NCI-H1930 (cell line): ENCODE measurements at places on chromosomes 1 and 21.

DNA sequence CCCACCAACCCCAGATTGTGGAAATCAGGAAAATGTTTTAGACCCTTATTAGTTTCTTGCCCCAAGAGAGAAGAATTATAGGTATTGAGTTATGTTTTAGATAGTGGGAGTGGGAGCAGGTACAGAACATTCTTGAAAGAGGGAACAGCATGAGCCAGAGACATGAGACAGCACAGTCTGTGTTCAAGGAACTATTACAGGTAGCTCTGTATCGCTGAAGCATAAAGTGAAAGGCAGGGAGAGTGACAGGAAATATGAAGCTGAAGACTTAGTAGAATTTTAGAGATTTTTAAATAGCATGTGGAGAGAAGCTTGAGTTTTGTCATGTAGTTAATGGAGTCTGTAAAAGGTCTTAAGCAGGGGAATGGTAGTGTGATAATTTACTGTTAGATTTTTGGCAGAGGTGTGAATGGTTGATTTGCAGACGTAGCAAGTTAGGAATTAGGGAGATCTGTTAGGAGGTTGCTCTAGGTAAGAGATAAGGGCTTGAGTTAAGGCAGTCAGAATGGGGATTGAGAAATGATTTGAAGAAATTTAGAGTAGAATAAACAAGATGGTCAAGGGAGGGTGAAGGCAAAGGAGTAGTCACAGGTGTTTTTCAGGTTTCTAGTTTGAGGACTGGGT lies 11.6 kb downstream of the SUCO start:
- no peak for DNase-seq

GRCh38 chr1:208146650-208147049 lies 97.5 kb downstream of the PLXNA2 start:
- no peak for DNase-seq

GRCh38 chr21:40164905-40165772 lies 297.9 kb downstream of the PCP4 start:
- DNase-seq: no peak

DNA sequence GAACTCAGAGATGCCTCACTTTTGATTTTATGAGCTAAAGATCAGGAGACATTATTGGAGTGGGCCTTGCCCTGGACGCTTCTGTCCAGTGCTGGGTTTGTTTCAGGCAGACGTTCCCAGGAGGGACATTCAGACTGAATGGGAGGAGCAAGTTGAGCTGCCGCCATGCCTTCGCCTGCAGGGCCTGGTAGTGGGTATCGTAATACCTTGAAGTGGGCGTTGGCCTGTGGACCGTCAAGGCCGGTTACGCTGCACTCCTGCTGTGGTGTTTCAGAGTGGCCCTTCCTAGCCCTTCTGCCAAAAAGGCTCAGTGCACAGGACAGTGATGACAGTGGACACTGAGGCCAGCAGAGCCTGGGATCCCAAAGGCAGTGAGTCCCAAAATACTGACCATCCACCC lies 1.6 kb downstream of the FAM3B start:
- DNase-seq: no peak

DNA sequence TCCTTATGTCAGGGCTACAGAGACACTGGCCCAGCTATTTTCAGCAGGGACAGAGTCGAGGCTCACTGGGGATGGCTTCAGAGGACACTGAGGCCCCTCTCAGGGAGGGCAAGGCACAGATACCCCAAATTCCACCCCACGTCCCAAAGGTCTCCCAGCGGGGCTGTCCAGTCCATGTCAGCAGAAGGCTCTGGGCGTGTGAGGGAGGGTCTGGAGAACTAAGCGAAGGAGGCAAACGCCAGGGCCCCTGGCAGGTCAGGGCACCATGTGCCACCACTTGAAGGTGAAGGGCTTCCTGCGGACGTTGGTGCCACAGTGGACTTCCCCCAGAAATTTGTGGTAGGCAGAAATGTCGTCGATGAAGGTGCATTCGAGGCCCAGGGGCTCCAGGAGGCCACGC lies 15.0 kb upstream of the SDHB start:
- no peak for DNase-seq

DNA sequence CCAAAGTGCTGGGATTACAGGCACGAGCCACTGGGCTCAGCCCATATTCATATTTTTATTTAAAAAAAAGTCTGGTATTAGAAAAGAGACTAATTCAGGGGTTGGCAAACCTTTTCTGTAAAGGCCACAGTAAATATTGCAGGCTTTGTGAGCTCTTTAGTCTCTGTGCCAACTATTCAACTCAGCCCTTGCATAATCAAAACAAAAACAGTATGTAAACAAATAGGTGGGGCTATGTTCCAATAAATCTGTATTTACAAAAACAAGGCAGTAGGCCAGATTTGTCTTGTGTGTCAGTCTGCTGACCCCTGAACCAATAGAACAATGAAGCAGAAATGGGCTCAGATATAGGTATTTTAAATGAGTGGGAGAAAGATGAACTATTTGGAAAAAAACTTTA lies 49.3 kb downstream of the CDC42BPA start:
- no peak for DNase-seq

DNA sequence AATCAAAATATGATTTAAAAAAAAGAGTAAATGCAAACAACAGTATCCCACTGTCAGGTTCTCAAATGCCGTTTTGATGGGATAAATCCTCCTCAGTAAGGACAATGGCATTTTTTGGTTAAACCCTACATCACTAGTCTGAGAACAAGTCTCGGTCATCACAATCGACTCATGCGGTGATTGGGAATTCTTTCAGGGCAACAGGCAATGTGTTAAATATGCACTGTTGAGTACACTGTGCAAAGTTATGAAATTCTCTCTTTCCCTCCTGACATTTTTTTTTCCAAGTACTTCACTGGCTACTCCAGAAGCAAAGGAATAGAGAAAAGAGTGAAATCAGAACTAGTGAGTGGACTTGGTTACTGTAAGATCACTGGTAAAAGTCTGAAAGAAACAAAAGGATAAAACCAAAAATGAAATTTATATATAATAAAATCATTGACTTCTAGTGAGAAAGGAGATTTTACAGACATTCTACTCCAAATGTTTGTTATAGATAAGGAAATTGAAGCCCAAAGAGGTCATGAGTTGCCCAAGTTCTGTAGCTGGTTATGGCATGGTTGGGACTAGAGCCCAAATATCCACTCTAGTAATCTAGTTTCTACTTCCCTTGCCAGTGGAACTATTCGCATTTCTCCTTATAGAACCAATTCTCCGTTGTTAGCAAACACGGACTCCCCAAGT lies 111.3 kb downstream of the TGFBR3 start:
- DNase-seq: no peak

DNA sequence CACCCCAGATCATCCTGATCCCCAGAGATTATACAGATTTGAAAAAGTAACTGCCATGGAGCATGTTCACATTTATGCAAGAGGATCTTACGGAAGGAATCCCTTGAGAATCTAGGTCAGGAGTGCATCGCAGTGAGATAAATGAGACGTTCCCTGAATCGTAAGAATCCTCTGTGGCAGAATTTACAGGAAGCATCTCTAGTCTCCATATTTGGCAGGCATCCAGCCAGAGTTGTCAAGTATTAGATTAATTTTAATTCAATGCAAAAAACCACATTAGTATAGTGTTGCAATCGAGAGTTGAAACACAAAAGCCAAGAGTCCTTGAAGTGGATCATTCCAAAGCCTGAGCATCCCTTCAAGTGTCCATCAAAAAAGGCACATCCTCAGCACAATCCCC lies 100.8 kb downstream of the RRAGC start:
- no peak for DNase-seq

- DNase-seq: no peak
Measured at GRCh38 chr1:7967196-7967595, 5.7 kb downstream of the PARK7 start.

DNA sequence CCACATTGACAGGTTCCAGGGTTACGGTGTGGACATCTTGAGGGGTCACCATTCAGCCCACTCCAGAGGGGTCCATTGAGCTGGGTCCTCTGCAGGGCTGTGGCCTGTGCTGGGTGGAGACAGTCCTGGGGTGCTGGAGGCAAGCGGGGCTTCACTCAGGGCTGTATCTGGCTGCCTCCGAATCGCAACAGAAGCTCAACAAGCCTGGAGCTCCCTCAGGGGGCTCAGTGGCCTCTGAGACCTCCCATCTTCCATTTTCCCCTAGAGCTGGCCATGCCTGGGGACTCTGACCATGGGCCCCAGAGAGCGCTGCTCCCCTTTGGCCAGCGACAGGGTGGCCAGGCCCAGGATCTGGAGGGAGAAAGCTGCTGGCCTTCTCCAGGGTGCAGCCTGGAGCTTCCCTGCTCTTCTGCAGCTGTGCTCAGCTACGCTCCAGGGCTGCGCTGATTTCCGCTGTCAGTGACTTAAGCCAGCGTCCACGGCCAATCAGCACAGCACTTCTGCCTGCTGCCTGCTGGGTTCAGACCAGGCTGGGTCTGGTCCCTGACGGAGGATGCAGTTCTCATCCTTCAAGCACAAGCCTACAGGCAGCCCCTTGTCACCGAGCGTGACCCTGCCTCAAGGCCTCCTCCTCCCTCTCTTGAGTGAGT lies 45.0 kb upstream of the ADARB1 start:
- DNase-seq: no peak

GRCh38 chr21:43323244-43324005 lies 103.5 kb downstream of the SIK1 start:
- DNase-seq: no peak

DNA sequence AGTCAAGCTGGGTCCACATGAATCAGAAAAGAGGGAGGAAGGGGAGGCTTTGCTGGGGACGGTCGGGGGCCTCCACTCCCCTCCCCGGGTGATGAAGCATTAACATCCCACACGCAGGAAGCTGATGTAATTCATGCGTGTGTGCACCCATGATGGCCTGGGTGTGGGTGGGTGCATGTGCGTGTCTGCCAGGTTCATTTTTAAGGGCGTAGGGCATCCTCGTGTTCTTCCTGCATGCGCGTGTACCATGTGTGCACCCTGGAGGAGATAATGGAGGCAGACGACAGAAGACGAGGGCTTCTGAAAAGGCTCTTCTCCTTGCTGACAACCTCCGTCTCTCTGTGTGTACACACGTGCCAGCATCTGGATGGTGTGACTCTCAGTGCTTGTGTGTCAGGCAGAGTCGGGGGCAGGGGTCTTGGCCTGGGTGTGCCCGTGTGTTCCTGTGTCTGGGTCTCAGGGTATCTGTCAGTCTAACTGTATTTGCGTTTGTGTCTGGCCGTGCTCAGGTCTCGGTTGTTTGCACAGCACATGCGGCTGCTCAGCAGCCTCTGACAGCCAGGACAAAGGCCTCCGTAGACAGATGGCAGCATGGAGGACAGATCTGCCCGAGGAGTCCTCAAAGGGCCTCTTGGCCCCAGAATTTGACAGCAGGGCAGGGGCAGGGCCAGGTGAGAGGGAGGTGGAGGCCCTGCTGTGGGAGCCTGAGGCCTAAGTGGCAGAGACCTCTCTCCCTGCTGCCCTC lies 2.4 kb downstream of the RAP1GAP start:
- no peak for DNase-seq

DNA sequence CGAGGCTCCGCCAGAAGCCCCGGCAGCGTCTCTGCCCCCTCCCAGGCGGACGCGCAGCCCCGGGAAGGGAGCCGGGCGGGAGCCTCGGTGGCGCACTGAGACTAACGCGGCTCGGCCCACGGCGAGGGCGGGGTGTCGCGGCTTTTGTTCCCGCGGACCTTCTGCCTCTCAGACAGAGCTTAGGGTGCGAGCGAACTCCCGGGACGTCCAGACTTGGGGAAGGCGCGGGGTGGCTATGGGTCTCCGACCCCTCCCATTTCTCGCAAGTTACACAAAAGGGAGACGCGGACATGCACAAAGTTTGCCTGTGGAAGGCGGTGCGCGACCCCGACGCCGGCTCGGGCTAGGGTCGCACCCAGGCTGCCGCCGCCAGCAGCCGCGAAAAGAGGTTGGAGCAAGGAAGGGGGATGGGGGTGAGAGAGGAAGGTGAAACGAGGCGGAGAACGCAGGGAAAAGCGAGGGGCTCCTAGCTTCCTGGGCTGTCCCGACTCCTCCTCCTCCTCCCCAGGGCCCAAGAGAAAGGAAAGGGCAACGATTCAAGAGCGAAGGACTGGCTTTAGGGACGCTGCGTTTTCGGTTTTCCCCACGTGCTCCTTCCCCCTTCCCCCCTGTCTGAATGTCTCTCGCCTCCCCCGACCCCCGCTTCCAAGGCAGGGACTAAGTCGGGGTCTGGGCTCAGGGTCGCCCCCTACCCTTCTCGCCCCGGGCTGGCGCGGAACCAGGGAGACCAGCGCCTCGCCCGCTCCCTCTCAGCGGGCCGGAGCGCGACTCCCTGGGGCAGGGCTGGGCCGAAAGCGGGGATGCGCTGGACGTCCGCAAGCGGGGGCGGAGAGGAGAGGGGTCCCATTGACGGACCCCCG lies 729 bp downstream of the APP start:
- DNase-seq: no peak
